ENCODE measurements at places on chromosomes 3 and 15.

DNA sequence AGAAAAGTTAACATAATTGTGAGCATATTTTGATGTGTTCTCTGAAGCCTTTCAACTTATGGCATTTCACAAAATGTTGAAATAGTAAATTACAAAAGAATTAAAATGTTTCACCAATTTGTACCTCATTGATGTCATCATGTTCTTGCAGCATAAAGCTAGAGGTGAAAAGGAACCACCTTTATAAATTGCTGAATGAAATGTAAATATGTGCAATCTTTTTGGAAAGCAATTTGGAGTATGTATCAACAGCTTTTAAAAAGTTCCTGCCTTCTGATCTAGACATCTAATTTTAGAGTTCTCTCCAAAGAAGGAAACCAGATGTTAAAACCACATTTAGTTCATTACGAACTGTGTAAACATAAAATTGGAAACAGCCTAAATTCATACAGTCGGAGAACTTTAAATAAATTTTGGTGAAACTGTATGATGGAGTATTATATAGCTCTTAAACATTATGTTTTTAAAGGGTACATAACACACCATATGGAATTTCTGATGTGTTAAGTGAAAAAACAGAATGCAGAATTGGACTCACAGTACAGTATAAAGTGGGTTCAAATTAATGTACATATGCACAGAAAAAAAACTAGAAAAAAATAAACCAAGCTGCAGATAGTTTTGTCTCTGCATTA, 311.2 kb upstream of the NAALADL2 start:
- peak; percentile 30 for DNase-seq

- DNase-seq = no peak
Measured at GRCh38 chr15:80098341-80098740, 38.9 kb downstream of the ZFAND6 start.

DNA sequence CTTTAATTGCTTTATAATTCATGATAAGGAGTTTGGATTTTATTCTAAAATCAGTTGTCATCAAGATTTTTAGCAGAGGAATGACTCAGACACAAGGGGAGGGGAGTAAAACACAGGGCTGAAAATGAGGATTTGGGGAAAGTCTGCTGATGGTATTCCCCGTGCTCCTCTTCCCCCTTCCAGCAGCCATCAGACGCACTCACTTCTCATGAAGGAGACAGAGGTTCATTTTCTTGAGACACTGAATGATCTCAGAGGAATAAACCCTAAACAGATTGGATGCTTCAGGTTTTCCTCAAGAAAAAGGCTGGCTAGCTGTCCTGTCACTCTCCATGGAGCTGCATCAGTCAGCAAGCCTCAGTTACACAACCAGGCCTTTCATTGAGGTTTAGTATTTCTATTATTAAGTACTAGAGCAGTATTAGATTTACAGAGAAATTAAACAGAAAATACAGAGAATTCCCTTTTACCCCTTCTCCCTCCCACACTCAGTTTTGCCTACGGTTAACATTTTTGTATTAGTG, 166.4 kb downstream of the C3orf70 start:
- DNase-seq = no peak

GRCh38 chr3:76051145-76051544, 265.8 kb upstream of the ZNF717 start:
- DNase-seq = no peak

- peak; percentile 44 for DNase-seq
Measured at GRCh38 chr3:123695152-123695551, 110.3 kb upstream of the HACD2 start.

DNA sequence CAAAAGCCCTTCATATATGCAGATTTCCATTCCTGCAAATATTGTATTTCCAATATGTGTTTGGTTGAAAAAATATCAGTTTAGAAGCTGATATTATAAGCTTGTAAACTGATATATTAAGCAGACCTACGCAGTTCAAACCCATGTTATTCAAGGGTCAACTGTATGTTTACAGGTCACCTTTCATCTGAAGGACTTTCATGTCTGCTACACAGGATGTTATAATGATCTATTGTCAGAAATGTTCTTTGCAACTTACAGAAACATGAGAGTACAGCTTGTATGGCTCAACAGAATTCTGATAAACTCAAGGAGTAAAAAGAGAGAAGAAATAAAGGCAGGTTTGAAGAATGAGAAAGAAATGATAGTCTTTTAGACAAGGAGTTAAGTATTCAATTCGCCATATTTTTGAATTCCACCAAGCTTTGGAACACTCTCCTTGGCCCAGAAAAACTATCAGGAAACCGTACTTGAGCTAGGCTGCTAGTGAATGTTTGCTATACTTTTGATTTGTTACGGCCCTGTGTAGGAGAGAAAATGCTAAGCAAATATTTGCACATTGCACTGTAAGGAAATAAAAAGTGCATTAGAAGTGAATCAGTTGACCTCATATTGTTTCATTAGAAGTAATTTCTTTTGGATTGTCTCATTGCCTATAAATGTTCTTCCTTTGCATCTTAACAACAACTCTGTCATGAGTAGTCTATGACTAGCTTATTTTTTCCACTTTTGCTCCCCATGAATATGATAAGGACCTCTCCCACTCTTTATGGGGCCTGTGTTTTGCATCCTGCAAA, 81.2 kb downstream of the NEK11 start:
- peak; percentile 65 for DNase-seq

- DNase-seq = peak; percentile 51
Measured at GRCh38 chr15:67690936-67691335, 134.4 kb upstream of the SKOR1 start.

GRCh38 chr3:134606033-134607025, 44.5 kb downstream of the KY start:
- DNase-seq = no peak

GRCh38 chr15:31324186-31324585, 2.4 kb upstream of the KLF13 start:
- DNase-seq = no peak

DNA sequence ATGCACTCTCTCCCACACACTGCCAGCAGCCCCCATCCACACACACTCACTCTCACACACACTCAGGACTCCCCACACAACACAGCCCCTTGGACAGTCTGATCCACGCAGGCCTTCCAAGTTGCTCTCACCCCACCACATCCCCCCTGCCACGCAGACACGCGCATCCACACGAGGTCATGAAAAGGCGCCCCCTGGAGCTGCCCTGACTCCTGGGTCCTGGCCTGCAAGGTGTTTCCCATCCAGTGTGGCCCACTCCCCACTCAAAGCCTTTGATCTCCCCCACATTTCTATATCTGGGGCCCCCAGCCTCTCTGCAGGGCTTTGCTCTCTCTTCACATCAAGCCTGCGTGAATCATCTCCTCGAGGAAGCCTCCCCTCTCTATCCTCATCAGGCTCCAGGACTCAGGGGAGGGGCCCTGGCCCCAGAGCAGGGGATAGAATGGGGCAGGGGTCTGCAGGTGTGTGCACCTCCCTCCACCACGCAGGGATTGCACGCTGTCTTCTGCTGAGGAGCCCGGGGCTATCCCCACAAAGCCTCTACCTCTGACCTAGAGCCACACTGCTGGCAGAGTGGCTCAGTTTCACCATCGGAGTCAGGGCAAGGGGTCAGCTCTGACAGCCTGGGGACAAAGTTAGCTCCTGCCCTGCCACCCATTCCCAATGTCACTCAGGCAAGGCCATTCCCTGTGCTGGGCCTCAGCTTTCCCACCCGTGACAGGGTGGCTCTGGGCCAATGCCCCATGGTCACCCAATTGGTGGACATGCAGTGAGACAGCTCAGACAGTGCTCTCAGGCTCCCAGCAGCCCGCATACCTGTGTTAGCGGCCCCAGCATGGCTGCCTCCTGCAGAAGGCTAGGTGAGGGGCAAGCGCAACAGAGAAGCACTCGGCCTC, 6.4 kb downstream of the MYL3 start:
- DNase-seq = no peak

All from EH (cell line).